CD4-positive, alpha-beta T cell treated with Interleukin-15 for 4 hours (primary cell): ENCODE measurements at places on chromosomes 6 and 20.

- no peak for DNase-seq
Measured at GRCh38 chr6:35469751-35470662, 1.8 kb downstream of the RPL10A start.

- no peak for DNase-seq
Measured at GRCh38 chr20:17457588-17458190, 73.5 kb downstream of the BFSP1 start.

DNA sequence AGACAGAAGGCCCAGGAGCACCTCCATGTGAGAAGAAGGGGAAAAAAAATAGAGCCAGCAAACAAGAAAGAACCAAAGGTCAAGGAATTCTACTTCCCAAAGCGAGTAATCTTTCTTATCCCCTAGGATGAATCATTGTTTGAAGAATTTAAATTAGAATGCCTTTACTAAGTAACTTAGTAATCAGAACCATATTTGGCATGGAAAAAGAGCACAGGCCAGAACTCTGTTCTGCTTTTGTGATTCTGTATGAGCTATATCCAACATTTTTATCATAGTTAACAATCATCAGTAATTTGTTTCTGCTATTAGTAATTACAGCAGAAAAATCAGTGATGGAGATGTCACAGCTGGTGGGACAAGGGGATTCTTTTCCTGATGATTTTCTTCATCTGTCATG is 228.8 kb upstream of the FAM83B start:
- no peak for DNase-seq

DNA sequence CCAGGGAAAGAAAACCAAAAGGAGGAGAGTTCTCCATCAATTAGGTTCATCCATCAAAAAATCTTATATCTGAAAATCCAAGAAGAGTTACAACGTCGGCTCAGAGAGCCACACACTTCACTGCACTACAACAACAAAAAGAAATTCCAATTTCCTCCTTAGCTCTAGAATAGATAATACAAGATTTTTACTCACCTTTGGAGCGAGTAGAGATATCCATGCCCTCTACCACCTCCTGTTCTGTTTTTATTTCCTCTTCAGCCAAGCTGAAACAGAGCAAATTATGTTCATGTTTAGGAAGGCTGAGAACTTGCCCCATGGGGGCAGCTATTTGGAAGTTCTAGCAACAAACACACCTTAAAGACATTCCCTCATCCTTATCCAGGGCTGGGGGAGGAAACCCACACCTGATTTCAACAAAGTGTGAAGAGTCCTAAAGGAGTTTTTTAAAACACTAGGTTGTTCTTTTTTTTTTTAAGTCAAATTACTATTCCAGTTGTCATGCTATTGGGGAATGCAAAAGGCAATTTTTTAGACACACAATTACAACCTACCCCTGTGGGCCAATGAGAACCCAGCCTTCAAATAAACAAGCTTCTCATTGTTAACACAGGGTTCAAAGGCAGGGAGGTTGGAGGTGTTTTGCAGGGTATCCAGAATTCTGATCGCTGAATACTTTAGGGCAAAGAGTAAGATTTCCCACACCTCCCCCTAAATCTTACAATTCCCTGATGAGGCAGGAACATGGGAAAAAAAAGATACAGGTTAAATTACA is 8.7 kb downstream of the ZMYND8 start:
- DNase-seq: no peak

DNA sequence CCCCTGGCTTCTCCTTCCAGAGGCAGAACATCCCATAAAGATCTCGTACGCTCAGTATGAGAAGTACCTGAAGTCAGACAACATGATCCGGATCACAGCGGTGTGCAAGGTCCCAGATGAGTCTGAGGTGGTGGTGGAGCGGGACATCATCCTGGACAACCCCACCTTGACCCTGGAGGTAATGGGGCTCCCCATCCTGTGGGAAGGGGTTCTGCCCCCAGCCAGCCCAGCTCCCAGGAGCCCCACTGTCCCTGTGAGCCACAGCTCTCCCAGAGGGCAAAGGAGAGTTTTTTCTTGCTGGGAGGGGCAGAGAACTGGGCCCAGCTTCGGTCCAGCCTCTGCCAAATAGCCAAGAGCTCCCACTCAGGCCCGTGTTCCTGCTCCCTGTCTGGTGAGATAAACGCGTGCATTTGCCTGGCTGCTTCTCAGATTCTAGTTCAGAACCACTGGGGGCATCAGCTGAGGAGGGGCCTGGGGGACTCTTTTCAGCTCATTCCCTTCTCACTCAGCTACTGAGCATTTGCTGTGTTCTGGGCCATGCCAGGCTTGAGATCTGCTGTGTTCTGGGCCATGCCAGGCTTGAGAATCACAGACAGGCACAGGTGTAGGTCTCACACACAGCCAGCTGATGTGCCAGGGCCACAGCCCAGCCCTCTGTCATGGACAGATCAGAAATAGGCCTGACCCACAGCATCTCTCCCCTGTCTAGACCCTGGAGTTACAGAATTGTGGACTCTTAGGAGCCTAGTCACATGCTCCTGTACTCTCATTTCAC is 39.5 kb downstream of the TGM3 start:
- DNase-seq: no peak
